ENCODE measurements at places on chromosomes 12 and 14.
A peak's percentile ranks its signal among the peaks of the same experiment; 100 is the strongest.

DNA sequence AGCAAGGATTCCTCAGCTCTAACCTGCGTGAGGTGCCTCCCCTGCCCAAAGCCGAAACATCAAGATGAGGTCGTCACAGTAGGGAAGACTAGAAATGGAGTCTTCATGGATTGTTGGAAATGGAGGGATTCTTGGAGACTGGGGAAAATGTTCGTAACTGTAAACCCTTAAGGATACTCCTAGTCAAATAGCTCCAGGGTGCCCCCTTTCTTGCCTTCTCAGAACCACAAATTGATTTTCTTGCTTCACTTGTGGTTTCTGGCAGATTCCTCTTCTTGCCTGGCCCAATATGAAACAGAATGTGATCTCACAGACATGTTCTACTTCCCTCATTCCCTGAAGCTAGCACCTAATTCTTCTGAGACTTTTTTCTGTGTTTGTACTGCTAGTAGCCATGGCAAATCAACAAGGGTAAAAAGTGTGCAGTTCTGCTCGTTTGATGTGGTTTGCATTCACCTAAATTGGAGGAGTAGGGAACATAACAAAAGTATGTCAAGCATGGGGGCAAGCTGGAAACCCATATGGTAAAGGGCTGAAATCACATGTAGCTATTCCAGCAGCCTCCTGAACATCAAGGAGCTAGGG, 332.0 kb downstream of the PAWR start:
- DNase-seq = no peak

DNA sequence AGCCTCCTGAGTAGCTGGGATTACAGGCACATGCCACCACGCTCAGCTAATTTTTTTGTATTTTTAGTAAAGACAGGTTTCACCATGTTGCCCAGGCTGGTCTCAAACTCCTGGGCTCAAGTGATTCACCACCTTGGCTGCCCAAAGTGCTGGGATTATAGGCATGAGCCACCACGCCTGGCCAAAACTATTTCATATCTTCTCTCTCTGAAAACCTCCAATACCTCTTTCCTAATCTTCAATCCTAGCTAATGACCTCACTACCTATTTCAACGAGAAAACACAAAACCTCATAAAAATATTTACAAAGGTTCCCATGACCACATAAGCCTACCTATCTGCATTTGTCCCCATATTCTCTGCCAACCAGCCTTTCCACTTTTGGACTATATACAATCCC, 32.3 kb upstream of the ANKS1B start:
- DNase-seq = peak; percentile 67

GRCh38 chr12:109479761-109480160, 2.3 kb downstream of the UBE3B start:
- DNase-seq = no peak

DNA sequence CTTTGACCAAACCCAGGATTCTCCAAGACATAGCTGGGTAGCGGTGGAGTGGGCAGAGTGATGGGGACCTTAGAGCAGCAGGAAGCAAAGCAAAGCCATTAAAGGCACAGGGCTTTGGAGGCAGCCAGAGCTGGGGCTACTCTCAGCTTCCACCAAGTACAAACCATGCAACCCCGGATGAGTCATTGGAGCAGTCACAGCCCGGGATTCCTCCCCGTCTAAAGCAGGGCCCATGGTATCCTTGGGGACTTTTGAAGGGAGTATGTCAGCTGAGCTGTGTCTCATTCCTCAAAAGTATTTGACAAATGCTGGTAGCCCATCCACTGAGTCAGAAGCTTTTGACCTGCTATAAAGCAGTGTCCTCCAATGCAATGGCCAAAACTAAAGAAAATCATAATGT, 9.7 kb upstream of the IFI27 start:
- DNase-seq = peak; percentile 63

- no peak for DNase-seq
Measured at GRCh38 chr14:96279564-96279963, 23.6 kb downstream of the BDKRB1 start.

DNA sequence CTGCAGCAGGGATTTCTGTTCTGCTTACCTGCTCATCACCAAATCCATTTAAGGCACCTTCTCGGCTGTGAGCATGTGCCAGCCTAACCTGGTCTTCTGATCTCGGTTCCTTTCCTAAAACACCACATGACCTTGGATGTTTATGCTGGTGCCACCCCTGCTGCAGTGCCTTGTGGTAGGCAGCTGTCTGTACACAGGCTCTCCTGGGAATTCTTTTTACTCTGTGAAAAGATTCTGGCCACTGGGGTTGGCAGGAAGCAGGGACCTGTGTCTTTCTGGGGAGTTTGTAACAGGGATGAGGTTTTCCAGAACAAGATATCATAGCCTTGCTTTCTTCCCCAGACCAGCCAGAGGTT, 10.4 kb upstream of the PLEKHG3 start:
- no peak for DNase-seq

- no peak for DNase-seq
Measured at GRCh38 chr12:103667125-103667524, 80.1 kb downstream of the STAB2 start.

GRCh38 chr12:42442311-42442759, 116.4 kb downstream of the PPHLN1 start:
- DNase-seq = no peak

DNA sequence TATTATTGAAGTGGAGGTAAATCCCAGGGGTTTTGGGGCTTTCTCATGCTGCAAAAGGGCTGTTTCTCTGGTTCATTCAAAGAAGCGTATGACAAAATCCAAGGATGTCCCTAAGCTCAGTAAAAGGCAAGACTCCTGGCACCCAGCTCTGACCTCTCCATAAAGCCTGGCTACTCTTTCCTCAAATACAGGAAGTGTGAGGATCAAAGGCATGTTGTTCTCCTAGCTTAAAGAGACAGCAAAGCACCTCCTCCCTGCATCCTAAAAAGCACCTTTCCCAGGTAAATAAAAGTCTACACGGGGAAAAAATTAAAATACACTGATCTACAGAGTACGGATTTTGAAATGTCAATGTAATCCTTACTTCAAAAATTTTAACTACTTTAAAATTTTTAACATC, 118.6 kb downstream of the LMNTD1 start:
- DNase-seq = no peak

GRCh38 chr12:132583736-132584135, 26.6 kb downstream of the LRCOL1 start:
- DNase-seq = no peak

DNA sequence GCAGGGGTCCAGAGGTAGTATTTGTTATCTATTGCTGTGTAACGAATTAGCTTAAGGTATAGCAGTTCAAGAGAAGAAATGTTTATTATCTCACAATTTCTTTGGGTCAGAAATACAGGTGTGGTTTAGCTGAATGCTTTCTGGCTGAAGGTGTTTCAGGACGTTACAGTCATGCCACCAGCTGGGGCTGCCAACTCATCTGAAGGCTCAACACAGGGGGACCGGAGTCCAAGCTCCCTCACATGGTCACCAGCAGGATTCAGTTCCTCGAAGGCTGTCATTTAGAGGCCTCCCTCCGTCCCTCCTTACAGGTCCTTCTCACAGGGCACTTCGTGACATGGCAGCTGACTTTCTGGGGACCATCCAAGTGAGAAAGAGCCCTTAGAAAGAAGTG, 37.5 kb upstream of the SINHCAF start:
- no peak for DNase-seq

DNA sequence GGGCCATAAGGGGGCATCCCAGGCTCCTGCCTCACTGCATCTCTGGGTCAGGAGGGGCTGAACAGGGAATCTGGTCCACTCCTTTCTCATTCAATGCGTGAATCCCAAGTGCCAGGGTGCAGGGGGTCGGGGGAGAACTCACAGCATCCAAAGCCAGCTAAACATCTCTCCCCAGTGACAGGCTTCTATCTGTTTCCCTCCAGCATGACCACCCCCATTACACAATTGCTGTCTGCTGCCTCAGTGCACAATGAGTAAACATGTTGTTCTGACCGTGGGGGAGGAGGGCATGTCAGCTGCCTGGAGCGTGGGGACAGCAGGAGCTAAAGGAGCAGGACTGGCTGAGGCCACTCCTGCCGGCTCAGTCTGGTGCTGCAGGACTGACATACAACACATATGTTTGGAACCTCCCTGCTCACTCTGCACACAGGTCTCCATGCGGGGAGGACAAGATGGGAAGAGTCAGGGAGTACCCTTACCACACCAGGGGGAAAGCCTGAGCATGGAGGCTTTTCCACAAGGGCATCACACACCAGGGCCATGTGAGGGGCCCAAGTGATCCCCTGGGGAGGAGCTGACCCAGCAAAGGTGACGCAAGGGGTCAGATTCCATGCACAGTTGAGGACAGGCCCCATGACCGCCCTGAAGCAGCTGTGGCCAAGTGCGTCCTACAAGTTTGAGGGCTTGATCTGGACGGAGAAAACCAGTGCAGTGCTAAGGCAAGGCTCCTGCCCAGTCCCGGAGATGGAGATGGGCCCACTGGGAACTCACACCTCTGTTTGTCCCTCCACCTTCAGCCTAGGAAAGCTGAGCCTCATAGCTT, 1.4 kb downstream of the TNS2 start:
- peak; percentile 66 for DNase-seq

DNA sequence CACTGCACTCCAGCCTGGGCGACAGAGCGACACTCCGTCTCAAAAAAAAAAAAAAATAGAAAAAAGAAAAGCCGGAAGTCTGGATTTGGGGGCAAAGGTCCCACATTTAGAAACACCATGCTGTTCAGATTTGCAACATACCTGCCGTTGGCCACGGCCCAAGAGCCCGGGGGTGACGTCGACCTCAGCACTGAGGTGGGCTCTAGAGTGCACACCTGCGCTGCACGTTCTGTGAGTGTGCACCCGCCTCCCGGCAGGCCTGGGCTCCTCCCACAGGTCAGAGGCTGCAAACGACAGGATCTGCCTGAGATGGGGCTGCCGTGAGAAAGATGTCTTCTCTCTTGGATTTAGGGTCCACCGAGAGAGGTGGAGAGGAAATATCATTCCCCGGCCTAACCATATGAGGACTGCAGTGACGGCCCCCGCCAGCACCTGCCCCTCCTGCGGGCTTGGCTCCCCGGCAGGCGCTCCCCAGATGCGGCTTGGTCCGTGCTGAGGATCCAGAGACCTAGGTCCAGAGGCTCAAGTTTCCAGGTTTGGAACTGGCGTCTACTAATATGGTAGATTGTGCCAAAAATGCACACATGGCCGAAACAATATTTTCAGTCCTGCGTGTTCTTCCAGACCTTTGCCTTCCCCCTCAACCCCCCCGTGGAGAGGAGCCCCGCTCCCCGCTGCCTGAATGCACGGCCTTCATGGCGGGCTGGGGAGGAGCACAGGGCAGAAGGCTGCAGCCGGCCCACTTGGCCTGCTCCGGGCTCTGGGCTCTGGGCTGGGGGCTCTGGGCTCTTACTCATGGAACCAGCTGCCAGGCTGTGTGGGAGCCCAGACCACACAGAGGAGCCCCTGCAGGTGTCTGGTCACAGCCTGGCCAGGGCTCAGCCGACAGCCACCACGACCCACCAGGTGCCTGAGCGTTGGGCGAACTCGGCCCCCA, 58.8 kb upstream of the FBRSL1 start:
- no peak for DNase-seq

DNA sequence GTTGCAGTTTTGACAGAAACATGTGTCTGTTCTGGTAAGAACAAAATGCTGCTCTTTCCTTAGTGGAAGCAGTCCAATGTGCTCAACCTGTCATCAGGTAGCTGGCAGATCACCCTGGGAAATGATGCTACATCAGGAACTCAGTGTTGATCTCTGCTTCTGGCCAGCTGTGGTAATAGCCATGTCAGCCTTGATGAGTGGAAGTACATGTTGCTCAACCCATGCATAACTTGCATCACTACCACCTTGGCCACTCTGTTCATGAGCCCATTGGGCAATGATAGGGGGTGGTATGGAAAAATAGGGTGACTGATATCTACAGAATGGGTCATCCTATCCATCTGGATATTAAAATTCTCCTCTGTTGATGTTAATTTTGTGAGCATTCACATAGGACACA, 411.0 kb downstream of the C12orf50 start:
- peak; percentile 46 for DNase-seq

DNA sequence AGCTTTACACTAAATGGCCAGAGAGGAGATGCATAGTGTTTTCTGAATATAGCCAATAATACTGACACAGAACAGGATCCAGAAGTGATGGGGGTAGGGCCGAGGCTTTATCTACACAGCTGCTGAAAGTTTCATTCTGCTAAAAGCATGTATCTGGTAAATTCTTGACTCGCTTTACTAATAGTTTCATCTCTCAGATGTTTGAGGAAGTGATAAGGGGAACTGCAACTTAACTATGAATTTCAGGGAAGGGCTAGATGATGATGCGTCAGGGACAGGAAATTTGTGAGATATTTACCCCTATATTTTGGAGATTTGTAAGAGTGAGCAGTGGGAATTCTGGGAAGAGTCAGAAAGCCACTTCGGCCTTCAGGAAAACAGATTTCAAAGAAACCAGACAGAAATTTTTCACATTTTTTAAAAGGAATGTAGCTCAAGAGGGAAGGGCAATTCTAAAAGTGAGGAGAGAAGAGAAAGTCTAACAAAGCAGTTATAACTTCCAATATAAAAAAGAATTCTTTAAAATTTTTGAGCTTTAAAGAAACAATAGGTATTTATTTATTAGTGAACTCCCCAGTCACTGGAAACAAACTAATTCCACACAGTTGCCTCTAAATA, 243.1 kb downstream of the BCAT1 start:
- no peak for DNase-seq

DNA sequence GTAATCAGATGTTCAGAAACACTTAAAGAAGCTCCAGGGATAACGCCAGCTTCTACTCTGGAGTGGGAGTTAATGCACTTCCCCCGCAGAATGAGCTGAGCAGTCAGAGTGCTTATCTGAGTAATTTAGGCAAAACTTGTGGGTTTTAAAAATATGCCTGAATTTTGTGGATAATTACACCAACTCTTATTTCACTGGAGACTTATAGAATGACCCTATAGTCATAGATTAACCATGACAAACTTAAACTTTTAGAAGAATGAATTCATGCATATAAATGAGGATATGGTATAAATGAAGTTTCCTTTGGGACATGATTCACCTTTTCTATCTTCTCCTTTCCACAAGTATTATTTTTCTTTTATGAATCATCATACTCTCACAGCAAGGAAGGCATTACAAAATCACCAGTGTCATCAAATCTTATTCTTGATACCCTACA, 241.1 kb upstream of the FBXO33 start:
- DNase-seq = peak; percentile 14

GRCh38 chr14:100695423-100695738, 31.3 kb upstream of the DLK1 start:
- DNase-seq = no peak

- no peak for DNase-seq
Measured at GRCh38 chr14:101207897-101208296, 304.4 kb upstream of the RTL1 start.

- no peak for DNase-seq
Measured at GRCh38 chr12:124750149-124750656, 113.5 kb downstream of the SCARB1 start.
